ENCODE measurements at places on chromosomes 2 and 18.

DNA sequence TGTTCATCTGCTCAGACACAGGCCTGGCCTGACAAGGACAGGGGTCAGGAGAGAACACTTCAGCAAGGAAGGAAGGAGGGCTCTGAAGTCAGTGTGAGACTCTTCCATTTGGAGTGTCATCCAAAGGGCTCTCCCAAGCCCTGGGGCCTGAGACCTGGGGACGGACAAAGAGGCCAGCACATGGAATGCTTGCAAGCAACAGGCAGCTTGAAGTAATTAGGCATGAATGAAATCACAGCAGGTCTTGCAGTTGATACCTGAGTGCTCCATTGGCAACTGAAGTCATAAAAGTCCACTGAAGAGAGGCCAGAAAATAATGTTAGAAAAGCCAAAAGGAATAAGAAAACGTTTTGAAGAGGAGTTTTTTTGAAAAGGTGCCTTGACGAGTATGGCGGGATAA is 231.7 kb downstream of the VAPA start:
- no peak for DNase-seq

DNA sequence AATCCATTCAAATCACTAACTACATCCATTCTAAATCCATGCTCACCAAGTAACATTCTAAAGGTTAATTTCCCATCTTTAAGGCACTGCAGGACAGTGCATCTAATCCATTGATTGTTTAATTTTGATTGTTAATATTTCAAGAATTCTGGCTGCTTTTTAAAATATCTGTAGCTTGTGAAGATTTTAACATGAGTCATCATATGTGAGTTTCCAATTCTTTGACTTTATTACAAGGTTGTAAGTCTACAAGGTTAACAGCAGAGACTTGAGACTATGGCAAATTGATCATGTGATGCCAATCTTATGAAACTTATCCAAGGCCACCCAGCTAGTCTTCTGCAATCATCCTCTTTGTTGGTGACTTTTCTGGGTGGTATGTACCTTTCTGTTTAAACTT is 349.2 kb upstream of the ZC3H15 start:
- no peak for DNase-seq

DNA sequence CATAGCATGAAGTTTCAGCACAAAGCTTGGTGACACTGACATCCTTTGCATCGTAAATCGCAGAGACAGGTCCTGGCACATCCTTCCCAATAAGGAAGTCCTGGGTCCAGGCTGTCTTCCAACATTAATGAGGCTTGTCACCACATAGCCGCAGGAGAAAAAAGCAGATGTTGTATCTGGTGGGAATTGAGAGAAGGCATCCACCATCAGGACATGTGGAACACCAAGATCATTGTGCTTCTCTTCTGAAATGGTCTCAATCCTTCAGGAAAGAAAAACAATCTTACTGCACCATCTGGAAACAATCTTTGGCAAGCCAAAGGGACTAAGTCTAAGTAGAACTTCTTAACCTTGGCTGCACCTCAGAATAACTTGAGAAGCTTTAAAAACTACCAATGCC is 119.0 kb upstream of the ARHGAP28 start:
- DNase-seq, result no peak

DNA sequence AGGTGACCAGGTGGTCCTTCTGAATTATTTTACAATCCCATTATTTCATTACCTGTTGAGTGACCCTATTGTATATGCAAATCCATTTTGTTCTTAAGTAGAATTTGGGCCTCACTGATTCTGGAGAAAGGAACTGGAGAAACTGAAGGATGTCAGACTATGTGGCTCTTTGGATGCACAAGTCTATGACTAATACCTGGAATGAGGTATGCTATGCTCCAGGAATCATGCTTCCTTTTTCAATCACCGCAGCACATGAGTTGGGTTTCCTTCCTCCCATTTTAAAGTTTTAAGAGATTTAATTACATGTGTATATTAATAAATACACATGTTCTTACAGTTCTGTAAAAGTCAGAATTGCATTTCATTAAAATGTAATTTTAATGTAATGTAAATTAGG is 253.9 kb upstream of the VWC2L start:
- DNase-seq, result no peak

- DNase-seq, result no peak
Measured at GRCh38 chr2:217650716-217651360, 352.0 kb downstream of the TNS1 start.

DNA sequence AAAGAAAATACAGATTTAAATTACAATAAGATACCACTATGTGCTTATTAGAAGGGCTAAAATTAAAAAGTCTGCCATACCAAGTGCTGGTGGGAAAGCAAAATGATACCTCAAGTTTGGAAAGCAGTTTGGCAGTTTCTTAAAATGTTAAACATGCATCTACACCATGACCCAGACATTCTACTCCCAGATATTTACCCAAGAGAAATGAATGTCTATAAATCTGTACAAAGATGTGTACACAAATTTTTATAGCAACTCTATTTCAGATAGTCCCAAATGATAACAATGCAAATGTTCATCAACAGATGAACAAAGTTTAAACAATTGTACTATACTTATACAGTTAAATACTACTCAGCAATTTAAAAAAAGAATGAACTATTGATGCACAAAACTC is 7.1 kb upstream of the DSG4 start:
- DNase-seq, result no peak

- DNase-seq, result no peak
Measured at GRCh38 chr18:49073437-49073836, 122.7 kb upstream of the SMAD7 start.
